Activated CD4-positive, alpha-beta T cell treated with anti-CD3 and anti-CD28 coated beads, Interleukin-2, amount 10 ng/mL, durations not matched to agents 7 days and 5 days (primary cell): ENCODE measurements at places on chromosomes 2 and 18. TPM values are rescaled to one million over a fixed set of nuclear protein-coding genes. Genes with fewer than 3 reads are reported as not detected.

The ZFP36L2 gene
- 228 TPM for total RNA-seq

The RPRM gene
- not detected for total RNA-seq

The COL4A3 gene
- not detected for total RNA-seq

The TEX51 gene
- not detected for total RNA-seq

The C2orf76 gene
- total RNA-seq, result 6.2 TPM

The GBX2 gene
- total RNA-seq, result not detected

The SFTPB gene
- not detected for total RNA-seq

The TANC1 gene
- total RNA-seq, result 0.32 TPM

GRCh38 chr2:168089200-168089599 is 158.2 kb downstream of the STK39 start:
- DNase-seq, result no peak

- DNase-seq, result no peak
Observed at GRCh38 chr18:6865251-6865650, 135.7 kb downstream of the ARHGAP28 start.

- no peak for DNase-seq
Observed at GRCh38 chr18:22550861-22551260, 133.1 kb upstream of the CTAGE1 start.

DNA sequence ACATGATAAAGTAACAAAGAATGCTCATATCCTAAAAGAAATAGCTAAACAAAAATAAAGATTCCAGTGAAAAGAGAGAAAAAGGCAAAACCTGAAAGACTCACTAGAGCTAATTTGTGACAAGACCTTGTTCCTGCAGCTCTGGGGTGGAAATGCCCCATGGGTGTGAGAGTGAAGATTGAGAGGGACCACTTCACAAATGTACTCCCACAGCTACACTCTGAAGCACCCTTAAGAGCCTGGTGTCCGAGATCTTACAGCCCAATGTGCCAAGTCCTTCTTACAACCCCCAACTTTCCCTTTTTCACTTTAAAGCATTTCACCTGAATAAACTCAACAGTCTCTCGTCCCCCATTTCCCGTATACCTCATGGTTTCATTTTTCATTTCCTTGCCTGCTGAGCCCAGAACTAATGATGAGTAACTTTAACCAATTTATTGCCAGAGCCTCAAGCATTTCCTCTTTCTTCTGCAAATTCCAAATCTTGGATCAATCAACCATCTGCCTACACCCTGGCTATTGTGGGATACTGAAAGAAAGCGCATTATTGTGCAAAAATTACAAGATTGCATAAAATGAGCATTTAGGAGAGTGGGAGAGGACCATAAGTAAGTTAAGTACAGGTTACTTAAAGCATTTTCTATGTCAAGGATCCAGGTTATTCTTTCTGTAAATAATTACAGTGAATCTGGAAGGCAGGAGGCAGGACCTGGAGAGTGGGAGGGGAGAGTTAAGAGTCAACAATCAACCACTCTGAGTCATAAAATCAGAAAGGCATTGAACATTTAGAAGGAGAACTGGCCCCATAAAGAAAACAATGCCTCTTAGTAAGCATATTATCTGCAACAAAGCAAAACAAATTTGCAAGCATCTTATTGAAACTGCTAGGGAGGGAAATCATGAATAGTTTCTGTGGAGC is 804.4 kb upstream of the CELF4 start:
- no peak for DNase-seq

DNA sequence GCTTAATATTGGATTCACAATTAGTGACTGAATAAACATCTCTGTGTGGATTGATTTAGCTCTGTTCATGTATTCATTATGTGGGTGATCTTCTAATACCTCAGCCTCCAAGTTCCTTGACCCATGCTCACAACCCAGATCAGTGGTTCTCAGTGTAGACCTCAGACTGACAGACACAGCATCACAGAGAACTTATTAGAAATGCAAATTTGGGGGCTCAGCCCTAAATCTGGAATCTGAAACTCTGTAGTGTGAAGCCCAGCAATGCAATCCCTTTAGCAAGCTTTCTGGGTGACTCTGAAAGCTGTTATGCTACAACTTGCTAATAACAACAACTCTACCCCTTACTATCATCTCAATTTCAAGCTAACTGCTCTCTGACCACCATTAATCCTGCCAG is 273.1 kb upstream of the FANCL start:
- no peak for DNase-seq

GRCh38 chr2:174635015-174635593 is 37.5 kb upstream of the WIPF1 start:
- DNase-seq, result no peak

GRCh38 chr18:12679183-12679786 is 21.4 kb upstream of the SPIRE1 start:
- DNase-seq, result no peak

- no peak for DNase-seq
Observed at GRCh38 chr18:47054369-47054768, 18.9 kb upstream of the ELOA2 start.

- no peak for DNase-seq
Observed at GRCh38 chr2:234165421-234165820, 114.9 kb downstream of the SPP2 start.

DNA sequence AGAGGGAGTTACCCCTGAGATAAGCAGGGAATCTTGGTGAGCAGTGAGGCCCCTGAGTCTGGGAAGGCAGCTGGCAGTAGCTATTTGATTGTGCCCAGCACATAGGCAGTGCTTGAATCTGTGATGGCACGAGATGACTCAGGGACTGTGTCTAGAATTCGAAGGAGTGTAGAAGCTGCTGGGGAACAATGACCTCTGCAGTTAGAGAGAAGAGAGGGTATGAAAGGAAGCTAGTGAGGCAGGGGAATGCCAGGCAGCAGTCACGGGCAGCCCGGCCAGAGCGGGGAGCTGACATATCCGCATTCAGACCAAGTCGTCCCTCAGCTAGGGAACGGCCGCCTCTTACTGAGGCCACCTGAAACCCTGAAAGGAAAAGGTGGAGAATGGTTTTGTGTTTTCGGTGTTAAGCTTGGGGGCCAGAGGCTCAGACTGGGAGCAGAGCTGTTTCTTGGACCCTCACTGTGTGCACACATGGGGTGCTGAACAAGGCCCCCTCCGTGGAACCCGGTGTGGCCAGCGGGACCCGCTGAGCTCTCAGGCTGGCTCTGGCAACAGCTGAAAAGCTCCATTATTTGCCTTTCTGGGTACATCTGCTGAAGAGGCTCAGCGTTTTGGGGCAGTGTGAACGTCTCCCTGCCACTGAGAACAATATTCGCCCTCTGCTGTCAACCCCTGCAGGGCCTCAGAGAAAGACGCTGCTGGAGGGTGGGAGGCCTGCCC is 32.9 kb downstream of the ARHGEF4 start:
- DNase-seq, result no peak

DNA sequence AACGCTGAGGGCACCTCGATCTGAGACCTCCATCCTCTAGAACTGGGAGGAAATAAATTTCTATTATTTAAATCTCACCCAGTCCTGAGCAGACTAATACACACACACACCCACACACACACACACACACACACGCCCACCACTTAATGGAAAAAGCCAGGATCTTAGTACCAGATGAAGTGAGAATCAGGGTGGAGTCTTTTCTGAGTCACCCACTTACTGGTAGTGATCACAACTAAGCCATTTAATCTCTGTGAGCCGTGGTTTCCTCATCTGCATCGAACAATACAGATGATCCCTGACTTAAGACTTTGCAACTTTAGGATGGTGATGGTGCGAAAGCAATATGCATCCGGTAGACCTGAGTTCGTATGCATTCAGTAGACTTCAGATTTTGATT is 18.6 kb downstream of the THNSL2 start:
- DNase-seq, result no peak

GRCh38 chr2:120988051-120988699 is 252.5 kb downstream of the GLI2 start:
- no peak for DNase-seq

GRCh38 chr18:35603008-35603407 is 21.5 kb downstream of the GALNT1 start:
- DNase-seq, result no peak

DNA sequence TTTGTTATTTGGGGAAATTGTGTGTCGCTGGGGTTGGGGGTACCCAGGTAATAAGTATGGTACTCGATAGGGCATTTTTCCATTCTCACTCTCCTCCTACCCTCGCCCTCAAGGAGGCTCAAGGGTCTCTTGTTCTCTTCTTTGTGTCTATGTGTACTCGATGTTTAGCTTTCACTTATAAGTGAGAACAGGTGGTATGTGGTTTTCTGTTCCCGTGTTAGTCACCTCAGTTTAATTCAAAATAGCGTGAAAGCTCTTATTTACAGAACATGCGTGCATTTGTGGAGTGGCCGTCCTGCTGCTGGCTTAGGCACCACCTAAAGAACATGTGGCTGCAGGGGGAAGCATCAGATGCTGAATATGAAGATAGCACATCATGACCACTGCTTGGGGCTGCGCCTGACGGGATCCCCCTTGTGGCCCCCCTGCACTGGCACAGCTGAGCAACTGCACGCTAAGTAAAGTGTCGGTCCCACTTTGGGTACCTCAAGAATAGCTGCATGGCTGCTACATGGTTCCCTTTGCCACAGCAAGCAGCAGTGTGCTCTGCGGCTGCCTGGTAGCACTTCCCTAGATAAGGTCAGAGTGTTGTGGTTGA is 569.0 kb downstream of the DCDC2C start:
- no peak for DNase-seq
